Mesendoderm (in vitro differentiated cells): ENCODE measurements at places on chromosomes 4 and X.

DNA sequence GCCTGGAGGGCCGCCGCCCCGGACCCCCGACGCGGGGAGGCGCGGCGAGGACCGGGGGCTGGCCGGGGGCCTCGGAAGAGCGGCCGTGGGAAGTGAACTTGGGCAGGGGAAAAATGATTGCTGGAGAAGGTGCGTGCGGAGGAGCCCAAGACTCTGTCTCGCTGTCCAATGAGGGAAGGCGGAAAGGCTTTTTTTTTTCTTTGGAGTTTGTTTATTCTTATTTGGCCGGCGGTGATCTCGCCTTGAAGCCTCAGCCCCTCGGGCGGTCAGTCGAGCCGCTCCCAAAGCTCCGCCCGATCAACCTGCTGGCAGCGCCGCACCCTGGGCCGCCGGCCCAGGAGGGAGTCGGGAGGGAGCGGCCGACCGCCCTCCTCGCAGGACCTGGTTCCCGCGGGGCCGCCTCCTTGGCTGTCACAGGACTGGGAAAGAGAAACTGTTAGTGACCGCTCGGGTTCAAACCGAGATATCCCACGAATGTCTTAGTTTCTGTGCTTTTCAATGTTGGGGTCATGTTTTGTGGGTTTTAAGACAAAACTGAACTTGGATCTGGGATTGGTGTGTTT, 2.5 kb downstream of the CPEB2 start:
- peak; percentile 75 for DNase-seq

DNA sequence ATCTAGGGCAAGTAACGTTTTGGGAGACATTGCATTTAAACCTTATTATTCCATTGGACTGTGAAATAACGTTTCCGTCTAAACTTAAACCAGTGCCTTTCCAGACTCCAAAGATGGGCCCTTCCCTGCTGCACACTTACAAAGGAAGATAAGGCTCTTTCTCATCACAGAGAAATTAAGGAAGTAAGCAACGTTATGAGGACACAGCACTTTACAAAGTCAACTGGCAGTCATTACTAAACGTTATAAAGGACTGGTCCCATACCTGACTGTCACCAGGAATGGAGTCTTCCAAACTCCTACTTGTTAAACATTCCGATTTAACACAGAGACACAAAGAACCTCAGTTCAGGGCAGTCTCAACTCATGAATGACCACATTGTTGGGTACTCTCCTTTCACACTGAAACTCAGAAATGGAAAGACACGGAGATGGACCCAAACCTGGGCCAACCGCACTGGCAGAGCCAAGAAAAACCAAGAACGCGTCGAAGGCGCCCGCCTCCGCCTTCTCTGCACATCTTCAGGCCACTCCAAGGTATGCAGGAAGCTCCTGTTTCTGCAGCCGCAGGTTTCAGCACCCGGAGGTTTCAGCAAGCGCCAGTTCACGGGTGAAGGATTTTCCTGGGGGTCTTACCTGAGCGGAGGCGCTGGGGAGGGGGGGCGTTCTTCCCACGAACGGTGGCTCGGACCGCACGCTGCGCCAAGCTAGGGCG, 670 bp downstream of the PAPSS1 start:
- peak; percentile 85 for DNase-seq

- peak; percentile 60 for DNase-seq
These were observed 2.7 kb upstream of the BMX start for GRCh38 chrX:15497865-15498264.

DNA sequence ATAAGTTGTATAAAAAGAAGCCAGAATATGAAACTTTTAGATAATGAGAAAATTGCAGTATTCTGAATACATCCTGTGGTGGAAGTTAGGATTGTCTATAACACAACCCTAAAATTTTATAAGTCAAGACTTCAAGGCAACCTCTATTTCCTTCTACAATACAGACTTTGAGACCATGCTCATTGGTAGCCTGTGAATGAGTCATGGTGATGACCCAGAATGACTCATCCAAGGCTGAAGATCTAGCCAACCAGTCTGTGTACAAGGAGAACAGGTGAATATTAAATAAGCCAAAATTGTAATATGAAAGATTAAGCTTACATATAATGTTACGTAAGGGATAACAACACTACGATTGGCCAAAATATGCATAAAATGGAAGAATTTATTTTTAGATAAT, 475.9 kb upstream of the GALNT7 start:
- no peak for DNase-seq

- no peak for DNase-seq
These were observed 47.4 kb upstream of the MND1 start for GRCh38 chr4:153297116-153297515.

DNA sequence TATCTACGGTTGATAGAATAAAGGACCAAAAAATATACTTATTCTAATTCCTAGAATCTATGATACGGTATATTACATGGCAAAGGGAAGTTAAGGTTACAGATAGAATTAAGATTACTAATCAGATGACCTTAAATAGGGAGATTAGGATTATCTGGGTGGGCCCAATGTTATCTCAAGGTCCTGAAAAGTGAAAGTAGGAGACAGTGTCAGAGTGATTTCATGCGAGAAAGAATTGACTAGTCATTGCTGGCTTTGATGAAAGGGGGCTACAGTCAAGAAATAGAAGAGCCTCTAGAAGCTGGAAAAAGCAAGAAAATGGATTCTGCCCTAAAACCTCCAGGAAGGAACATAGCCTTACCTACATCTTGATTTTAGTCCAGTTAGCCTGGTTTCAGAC, 176.9 kb upstream of the PPP1R2C start:
- no peak for DNase-seq

DNA sequence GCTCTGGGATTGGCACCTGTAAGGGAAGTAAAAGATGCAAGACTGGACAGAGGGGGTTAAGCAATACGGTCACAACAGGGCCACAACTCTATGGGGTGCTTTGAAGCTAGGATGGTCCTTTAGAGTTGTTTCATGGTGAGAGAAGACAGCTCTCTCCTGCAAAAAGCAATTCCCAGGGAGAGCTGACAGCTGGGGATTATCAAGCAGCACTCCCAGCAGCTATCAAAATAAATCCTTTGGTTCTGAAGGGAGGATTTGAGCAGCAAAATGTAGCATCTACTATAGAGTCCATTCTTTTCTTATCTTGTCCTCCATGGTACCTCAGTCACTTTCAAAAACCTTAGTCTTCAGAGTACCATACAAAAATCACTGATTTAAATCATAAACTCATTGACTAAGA, 35.1 kb upstream of the AP1AR start:
- no peak for DNase-seq

- peak; percentile 81 for DNase-seq
These were observed 77.1 kb downstream of the TBCK start for GRCh38 chr4:106238820-106239420.
